ENCODE measurements at places on chromosomes 3 and 15.

- no peak for DNase-seq
These were observed 436.3 kb downstream of the WDR72 start for GRCh38 chr15:53323191-53323590.

GRCh38 chr3:126951561-126951960, 31.4 kb upstream of the PLXNA1 start:
- no peak for DNase-seq

DNA sequence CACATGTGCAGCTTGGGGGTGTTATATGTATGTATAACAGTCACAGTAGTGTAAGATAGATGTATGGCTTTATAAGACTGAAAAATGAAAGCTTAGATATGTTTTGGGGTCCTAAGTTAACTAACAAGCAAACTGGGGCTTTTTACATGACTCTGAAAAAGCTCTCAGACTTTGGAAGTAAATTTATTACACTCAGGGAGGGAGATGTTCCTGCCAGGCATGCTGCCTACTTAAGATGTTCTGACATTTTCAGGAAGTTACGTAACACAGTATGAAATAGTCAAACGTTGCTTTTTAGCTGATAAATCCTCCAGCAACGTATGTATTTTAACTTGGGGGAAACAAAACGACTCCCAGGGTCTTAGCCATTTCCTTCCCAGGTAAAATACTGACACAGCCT, 1.7 kb upstream of the IFT57 start:
- no peak for DNase-seq

- DNase-seq: no peak
These were observed 88.9 kb downstream of the FRMD4B start for GRCh38 chr3:69296995-69297394.

- no peak for DNase-seq
These were observed 42.1 kb downstream of the ABHD5 start for GRCh38 chr3:43732747-43733425.

- no peak for DNase-seq
These were observed 72.2 kb downstream of the RPLP1 start for GRCh38 chr15:69524814-69525213.

GRCh38 chr15:79340315-79340602, 29.3 kb downstream of the TMED3 start:
- no peak for DNase-seq

DNA sequence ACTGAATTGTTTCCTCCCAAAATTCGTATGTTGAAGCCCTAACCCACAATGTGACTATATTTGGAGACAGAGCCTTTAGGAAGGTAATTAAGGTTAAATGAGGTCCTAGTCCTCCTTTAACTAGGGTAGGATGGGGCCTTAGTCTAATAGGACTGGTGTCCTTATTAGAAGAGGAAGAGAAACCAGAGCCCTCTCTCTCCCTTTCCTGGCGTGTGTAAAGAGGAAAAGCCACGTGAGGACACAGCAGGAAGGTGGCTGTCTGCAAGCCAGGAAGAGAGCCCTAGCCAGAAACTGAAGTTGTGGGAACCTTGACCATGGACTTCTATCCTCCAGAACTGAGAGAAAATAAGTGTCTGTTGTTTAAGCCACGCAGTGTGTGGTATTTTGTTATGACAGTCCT, 94.3 kb downstream of the OXNAD1 start:
- no peak for DNase-seq

GRCh38 chr3:181610973-181611265, 100.8 kb upstream of the SOX2 start:
- DNase-seq: peak; percentile 38

DNA sequence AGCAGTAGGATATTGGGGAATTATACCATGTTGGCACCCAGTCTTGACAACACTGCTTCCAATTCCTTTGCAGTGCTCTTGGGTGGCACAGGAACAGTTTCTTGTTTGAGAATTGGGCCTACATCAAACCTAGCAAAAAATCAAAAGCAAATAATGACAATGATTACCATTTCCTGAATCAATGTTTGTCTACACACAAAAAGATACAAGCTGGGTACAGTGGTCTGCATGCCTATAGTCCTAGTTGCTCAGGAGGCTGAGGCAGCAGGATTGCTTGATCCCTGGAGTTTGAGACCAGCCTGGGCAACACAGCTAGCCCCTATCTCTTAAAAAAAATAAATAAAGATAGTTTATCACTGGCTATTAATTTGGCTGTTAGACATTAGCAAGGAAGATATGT, 8.0 kb downstream of the MTFMT start:
- no peak for DNase-seq

- no peak for DNase-seq
These were observed 151.3 kb downstream of the GHSR start for GRCh38 chr3:172296975-172297332.

DNA sequence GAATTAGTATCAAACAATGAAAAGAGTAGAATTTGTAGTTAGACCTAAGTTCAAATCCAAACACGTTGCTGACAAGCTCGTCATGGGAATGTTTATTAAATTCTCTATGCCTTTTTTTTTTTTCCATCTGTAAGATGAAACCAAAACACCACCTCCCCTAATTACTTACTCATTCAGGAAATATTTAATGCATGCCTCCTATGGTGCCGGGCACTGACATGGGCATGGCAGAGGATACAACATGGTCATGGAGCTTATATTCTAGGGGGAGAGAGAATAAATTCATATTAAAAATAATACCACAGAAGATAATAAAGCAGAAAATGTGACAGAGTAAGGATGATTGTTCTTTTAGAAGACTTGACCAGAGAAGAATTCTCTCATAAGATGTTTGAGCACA, 215.8 kb downstream of the RYR3 start:
- DNase-seq: no peak

- no peak for DNase-seq
These were observed 19.5 kb downstream of the NBEAL2 start for GRCh38 chr3:46998852-46999515.

DNA sequence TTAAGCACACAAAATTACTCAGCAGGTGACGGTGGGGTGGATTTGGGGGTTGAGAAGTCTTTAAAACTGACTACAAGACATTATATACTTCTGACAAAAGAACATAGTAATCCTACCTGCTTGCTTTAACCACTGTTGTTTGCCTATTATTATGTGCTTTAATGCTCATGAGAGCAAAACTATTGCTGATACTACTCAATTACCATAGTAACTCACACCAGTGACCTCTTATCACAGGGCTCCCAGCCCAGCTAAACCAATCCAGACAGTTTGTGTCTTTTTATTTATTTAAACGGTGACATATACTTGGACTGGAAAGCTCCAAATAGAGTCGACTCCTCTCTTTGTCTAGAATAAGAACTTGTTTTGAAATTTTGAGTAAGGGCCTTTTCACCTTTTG, 42.8 kb upstream of the FEZF2 start:
- DNase-seq: no peak

GRCh38 chr3:3180456-3180855, 965 bp upstream of the CRBN start:
- DNase-seq: no peak

- DNase-seq: no peak
These were observed 30.8 kb upstream of the SLC25A36 start for GRCh38 chr3:140910860-140911259.

DNA sequence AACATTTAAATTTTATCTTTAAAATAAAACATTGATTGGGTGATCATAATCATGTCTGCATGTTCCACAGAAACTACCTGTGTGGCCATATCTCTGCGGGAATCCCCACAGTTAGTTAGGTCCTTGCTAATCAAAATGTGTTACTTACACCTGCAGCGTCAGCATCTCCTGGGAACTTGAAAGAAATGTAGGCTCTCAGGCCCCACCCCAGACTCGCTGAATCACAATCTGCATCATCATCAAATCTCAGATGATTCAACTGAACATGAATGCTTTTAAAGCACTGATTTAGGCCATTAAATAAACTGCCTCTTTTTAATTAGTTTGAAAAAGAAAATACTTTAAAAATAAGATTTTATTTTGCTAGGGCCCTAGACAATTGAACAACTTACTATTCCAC, 577.8 kb downstream of the PYDC2 start:
- no peak for DNase-seq

DNA sequence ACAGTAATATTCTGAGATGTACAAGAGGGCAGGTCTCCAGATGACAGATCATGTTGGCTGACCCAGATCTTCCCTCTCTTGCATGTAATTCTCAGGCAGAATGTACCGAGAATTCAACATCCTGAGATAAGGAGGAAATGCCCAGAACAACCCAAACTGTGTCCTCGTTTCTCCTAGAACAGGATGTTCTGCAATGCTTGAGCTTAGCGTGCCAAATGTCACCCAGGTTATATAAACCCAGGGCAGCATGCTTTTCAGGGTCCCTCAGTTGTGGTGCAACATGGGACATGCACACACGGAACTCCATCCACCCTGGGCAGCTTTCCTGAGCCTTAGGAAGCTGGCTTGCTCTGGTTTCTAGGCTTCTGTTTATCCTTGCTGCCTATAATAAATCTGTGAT, 102.1 kb upstream of the CMC1 start:
- no peak for DNase-seq

GRCh38 chr15:71444866-71445590, 329.8 kb downstream of the THSD4 start:
- no peak for DNase-seq

- DNase-seq: no peak
These were observed 87.8 kb upstream of the RNU6-1 start for GRCh38 chr15:67927501-67928168.

GRCh38 chr3:155297100-155297499, 3.6 kb upstream of the STRIT1 start:
- no peak for DNase-seq

GRCh38 chr3:150740733-150741496, 22.1 kb downstream of the SIAH2 start:
- DNase-seq: no peak

GRCh38 chr15:57053470-57053869, 135.0 kb downstream of the TCF12 start:
- DNase-seq: no peak

GRCh38 chr15:24945711-24946110, 9.1 kb upstream of the SNRPN start:
- DNase-seq: no peak

DNA sequence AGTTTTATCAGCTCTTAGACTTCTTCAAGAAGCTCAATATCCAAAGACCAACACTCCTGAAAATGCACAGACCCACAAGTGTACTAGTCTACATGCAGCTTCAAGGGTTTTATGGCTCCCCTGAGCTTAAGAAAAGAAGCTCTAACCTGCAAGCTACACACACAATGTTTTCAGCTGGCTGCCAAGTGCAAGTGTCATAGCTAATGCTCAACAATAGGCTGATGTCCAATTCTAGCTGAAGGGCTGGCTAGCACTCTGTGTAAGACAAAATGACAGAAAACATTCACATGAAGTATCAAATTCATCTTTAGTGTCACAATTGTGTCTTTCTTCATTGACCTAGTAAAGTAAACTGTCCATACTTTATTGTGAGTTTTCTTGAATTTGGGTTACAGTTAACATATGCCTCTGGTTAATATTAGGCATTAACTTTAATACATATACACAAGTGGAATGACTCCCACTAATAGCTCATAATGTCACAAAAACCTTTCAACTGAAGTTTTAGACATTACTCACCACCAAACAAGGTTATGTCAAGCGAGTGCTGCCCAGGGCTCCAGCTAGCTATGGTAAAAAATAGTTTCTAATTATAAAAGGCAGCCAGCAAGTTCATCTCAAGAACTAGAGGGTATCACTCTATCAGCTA, 15.1 kb downstream of the ABI3BP start:
- no peak for DNase-seq

DNA sequence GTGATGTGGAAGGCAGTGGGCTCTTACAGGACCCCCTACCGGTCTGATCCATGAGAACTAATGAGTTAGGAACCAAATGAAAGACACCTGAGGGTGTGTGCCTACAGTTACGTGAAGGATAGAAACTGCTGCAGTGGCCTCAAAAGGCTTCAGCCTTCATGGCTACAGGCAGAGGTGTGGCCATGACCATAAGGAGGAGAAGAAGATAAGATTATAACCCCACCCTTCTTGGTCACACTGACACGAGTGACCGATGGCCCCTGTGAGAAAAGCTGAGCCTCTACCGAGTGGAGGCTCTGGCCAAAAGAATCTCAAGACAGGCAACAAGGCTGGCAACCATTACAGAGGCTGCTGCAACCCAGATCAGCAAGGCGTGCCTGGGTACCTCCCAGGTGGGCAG, 6.3 kb downstream of the RFT1 start:
- DNase-seq: no peak

GRCh38 chr15:54502416-54503075, 524.3 kb downstream of the UNC13C start:
- DNase-seq: no peak

DNA sequence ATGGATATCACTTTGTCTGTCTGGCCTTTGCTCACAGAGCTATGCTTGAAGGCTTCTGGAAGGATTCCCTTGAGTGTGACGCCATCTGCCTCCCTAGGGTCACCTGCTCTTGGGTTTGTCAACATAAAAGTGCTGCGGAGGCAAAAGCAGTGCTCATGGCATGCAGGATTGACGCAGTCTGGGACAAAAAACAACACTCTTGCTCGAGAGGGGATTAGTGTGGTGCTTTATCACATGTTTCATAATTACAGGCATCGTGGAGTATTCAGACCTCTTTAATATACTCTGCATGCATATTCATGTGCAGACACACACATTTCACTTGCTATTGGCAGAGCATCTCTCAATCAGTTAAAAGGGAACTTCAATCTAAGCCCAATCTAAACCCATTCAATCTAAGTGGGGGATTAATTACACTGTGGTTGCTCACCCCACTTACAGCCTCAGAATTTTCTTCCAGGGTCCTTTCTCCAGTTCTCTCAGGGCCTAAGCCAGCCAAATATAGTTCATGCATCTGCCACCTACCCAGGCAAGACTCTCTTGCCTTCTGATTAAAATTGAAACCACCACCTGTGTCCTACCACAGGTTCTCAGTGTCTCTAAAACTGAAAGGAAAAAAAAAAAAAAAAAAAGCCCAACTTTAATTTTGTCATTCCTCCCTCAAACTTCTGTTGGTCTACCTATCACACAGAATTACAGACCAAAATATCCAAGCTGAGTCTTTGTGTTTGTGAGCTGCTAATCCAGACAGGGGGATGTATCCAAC, 75.6 kb downstream of the BFSP2 start:
- peak; percentile 99 for DNase-seq

DNA sequence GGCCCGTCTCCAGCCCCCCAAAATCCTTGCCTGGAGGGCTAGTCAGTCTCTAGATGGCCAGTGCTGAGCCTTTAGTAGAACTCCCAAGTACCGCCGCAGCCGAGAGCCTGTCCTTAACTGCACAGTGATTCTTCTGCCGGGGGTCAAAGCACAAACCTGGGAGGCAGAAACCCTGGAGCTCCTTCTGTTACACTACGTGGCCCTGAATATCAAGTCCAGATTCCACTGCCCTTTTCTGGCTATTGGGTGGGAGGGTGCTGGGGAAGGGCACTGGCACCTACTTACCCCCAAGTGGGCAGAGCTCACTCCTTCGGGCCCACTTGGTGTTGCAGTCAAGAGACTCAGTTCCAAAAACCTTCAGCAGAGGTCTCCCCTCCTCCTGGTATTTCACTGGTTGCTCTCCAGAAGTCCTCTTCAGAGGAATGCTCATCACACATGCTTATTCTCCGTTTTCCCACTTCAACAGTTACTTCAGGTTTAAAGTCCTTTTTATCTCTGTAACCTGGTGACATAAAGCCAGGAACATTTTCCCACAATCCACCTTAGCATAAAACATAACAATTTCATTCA, 10.8 kb downstream of the PDHB start:
- DNase-seq: no peak

All from NCI-H1436 treated with DMSO at 0.1 percent for 48 hours (cell line).